Fibroblast of skin of abdomen (primary cell): ENCODE measurements at places on chromosomes 6 and 20.
A peak's percentile ranks its signal among the peaks of the same experiment; 100 is the strongest.

GRCh38 chr6:132730560-132730959, 16.7 kb upstream of the VNN1 start:
- DNase-seq: no peak

DNA sequence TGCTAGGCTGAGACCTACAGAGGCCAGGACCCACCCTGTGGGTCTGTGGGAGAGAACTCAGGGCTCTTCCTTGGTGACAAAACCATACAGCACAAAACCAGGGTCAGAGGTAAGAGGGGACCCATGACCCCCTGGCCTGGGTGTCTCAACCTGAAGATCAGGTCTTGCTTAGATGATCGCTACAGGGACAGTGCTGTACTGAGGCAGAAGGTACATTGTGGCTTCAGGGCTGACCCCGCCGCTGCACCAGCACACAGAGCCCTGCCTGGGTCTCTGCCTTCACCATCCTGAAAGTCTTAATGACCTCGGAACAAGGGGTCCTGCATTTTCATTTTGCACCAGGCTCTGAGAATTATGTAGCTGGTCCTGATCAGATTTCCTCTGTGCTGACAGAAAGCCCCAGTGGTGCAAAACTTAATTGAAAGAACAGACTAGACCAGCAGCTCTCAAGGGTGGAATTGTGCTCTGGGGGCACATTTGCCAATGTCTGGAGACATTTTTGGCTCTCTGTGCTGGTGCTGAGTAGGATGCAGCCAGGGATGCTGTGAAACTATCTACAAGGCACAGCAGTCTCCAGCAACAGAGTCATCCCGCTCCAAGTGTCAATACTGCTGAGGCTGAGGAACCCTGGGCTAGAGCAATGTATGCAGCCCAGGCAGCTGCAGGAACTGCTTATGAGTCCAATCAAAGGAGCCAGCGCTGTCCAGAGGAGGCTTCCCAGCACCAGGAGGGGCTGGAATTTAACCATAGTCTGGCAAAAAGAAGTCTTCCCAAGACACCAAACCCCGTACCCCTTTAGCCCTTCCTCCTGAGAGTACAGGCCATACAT, 254.9 kb downstream of the ERMARD start:
- DNase-seq: no peak

DNA sequence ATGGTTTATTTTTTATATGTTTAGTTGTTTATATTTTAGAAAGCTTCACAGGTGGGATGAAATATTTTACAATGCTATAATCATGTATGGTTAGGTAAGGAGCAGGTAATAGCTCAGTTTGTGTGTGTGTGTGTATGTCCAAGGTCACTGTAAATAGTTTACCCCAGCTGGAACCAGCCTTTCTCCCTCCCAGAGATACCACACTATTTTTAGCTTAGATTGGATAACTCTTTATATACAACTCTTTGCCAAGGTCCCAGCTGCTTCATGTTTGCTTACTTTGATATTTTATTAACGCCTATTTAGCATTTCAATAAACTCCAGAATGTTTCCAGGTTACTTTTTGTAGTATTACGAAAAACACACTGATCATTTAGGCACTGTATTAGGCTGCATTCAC, 1.8 kb upstream of the PEX7 start:
- no peak for DNase-seq

- DNase-seq: no peak
Observed at GRCh38 chr6:145548933-145549648, 186.2 kb downstream of the EPM2A start.

GRCh38 chr6:54074578-54075195, 36.6 kb upstream of the MLIP start:
- DNase-seq: peak; percentile 47

GRCh38 chr6:31858707-31859106, 3.9 kb downstream of the NEU1 start:
- DNase-seq: no peak

- no peak for DNase-seq
Observed at GRCh38 chr6:18835976-18836375, 448.8 kb downstream of the RNF144B start.

DNA sequence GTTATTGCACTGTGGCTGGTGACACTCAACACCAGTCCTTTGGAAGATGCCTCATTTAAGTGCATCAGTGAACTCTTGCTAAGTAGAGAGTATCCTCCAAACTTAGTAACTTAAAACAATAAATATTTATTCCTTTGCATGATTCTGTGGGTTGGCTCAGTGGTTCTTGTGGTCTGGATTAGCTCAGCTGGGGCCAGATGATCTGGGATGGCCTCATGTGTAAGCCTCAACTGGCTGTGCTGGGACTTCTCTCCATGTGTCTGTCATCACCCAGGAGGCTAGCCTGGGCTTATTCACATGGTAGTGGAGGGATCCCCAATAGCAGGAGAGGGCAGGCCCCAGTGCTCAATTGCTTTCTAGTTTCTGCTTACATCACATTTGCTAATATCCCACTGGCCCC, 8.3 kb downstream of the LRRN4 start:
- DNase-seq: peak; percentile 33

- DNase-seq: no peak
Observed at GRCh38 chr20:3297079-3297378, 58.0 kb upstream of the SLC4A11 start.

- DNase-seq: no peak
Observed at GRCh38 chr6:42217157-42217518, 523 bp downstream of the MRPS10 start.

GRCh38 chr6:47117314-47117713, 75.2 kb upstream of the ADGRF1 start:
- DNase-seq: no peak

GRCh38 chr6:17525637-17526036, 74.5 kb upstream of the FAM8A1 start:
- no peak for DNase-seq

DNA sequence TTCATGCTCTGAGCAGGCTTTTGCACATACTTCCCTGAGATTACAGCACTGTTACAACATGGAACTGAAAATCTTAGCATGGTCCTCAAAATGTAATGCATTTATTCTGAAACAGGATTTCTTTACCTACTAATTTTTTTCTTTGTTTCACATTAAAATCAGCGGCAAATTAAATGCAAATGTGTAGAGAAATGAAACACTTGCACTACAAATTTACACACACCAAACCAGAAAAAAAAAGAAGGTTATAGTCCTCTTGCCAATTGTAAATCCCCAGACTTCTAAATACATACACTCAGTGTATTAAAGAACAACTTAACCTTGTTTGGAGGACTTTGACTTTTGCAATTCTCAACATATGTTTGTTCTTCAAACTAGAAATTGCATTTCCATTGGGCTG, 210.9 kb upstream of the TBX18 start:
- DNase-seq: no peak

DNA sequence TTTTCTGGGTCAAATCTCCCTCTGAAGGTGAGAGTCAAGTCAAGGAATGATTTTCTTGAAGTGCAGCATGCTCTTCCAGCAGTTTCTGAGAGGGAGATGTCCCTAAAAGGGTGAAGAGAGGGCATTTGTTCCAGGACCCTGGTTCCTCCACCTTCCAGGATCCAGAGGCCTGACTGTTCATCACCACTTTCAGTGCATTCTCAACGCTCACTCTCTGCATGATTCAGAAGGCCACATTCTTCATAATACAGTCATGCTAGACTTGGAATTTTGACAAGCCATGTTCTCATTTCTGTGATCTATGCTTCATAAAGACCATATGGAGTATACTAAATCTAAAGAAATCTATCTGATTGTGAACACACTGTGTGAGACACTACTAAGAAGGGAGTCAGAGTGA, 85.1 kb downstream of the PDE7B start:
- peak; percentile 99 for DNase-seq

DNA sequence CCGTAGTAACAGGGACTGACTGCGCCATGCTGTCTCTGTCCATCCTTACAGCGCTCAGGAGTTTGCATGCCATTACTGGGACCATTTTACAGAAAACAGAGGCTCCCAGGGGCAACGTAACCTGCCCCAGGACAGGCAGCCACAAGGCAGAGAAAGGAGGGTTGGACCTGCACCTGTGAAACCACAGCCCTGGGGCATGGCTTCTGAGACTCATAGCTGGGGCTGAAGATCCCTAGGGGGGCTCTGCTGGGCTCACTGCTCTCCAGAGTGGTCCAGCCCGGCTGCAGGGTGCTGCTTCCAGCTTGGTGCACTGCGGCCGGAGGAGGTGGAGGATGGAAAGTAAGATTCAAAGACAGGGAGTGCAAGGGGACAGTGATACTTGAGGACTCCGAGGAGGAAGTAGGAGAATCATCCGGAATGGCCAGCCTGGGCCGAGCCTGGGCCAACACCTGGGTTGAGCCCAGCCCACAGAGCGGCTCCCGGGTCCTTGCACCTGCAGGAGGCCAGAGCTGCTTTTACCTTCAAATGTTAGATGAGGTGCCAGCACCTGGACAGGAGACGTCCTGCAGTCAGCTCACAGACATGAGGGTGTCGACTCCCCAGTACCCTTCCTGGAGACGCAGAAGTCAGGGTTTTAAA, 183.2 kb downstream of the CDH4 start:
- DNase-seq: no peak

DNA sequence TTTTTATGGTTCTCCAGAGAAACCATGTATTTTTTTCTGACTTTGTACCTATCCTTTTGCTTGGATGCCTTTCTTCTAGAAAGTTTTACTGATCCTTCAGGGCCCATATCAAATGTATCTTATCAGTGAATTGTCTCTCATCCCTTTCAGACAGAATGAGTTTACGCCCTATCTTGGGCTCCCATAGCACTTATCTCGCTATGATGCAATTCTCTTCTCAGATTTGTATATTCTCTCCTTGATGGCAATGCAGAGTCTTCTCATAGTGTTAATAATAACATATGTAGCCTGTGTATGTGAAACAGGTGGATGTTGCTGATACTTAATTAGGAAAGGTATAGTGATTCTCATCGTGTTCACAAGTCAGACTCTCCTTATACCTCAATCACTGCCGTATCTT, 336.2 kb downstream of the UTRN start:
- DNase-seq: no peak

DNA sequence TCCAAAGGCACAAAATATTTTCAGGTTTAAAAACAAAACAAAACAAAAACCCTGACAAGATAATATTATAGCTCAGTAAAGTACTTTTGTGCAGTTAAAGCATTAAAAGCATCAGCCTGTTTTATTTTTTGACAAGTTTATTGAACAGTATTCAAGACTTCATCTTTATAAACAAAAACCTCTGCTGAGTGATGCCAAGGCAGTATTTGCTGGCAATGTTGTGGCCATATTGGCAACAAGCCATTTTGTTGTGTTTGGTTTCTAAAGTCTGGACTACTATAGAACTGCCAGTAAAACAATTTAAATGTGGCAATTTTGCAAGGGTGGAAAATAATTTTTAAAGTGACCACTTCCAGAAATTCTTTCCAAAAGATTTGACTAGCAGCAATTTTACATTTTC, 15.9 kb downstream of the CPNE1 start:
- no peak for DNase-seq

GRCh38 chr6:82030761-82031503, 216.6 kb downstream of the IBTK start:
- peak; percentile 62 for DNase-seq

DNA sequence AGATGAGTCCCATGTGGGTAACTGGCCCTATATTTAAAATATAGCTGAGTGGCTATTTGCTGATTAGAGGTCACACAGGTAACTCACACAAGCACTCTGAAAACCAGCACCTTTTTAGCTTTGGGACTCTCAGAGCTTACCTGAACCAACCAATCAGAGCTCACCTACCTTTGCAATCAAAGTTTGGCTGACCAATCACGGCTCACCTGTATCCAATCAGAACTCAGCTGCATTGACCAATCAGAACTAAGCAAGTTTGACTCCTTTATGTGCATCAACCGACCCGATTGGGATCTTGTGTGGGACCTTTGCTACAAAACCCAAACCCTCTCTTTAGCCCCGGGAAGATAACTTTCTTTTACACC, 106.8 kb upstream of the NXT1 start:
- DNase-seq: no peak

DNA sequence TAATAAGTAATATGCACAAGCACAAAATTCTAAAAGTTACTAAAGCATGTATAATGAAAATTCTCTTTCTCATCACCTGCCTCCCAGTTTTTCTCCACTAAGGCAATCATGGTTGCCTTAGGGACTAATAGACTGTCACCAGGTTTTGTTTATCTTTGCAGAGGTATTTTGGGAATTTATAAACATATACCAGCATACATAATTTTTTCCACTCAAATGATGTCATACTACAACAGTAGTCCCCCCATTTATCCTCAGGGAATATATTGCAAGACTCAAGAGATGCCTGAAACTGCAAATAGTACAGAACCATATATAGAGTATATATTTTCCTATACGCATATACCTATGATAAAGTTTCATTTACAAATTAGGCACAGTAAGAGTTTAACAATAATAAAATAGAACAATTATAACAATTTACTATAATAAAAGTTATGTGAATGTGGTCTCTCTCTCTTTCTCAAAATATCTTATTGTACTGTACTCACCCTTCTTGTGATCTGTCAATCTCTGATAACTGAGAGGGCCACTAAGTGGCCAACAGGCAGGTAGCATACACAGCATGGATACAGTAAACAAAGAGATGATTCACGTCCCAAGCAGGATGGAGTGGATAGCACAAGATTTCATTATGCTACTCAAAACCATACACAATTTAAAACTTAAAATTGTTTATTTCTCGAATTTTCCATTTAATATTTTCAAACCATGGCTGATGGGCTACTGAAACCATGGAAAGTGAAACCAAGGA, 19.7 kb downstream of the RBL1 start:
- no peak for DNase-seq

GRCh38 chr6:95805699-95806098, 210.1 kb upstream of the FUT9 start:
- no peak for DNase-seq

- DNase-seq: no peak
Observed at GRCh38 chr6:116562614-116563013, 8.7 kb upstream of the RWDD1 start.

DNA sequence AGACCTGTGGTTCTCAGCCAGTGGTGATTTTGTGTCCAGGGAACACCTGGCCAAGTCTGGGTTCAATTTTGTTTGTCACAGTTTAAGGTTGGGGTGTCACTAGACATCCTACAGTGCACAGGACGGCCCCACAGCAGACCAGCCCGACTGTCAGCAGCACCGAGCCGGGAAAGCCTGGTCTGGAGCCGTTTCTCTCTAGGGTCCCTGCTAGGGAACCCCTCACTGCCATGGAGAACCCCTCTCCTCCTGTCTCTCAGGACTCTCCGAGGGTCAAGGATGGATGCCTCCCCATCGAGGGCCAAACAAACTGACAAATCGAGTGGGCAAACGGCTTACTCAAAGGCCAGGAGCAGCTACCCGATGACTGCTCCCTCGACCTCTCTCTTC, 15.8 kb upstream of the STX16 start:
- no peak for DNase-seq
